Pancreas (tissue), 10 donors: ENCODE measurements at places on chromosomes 16 and 17. TPM values are rescaled to one million over a fixed set of nuclear protein-coding genes. Genes with fewer than 3 reads are reported as not detected.

GRCh38 chr17:34442387-34443111 is 79.5 kb upstream of the CCL1 start:
- H3K4me1 ChIP-seq = no peaks in the 10 kb centered on the region
- no peak for DNase-seq
- H3K36me3 ChIP-seq = no peaks in the 10 kb centered on the region
- H3K27me3 ChIP-seq = no peaks in the 10 kb centered on the region

DNA sequence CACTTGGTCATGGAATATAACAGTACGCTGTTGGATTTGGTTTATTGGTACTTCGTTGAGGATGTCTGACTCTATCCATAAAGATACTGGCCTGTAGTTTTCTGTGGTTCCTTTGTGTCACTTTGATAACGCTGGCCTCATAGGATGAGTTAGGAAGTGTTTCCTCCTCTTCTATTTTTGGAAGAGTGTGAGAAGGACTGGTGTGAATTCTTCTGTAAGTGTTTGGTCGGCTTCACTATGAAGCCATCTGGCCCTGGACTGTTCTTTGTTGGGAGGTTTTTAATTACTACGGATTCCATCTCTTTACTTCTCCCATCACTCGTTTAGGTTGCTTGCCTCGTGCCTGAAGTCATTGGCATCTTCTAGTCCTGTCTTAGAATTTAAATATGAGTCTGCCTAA is 117.3 kb downstream of the OR1D5 start:
- no peak overlapping the region for H3K4me3 ChIP-seq
- DNase-seq = no peak
- no peaks in the 10 kb centered on the region for H3K4me1 ChIP-seq

- no peaks in the 10 kb centered on the region for H3K36me3 ChIP-seq
- H3K4me1 ChIP-seq = peaks cover 8% of the 10 kb centered on the region
- H3K27ac ChIP-seq = no peak overlapping the region
- no peak overlapping the region for H3K4me3 ChIP-seq
- H3K27me3 ChIP-seq = no peaks in the 10 kb centered on the region
These were observed 114.7 kb downstream of the BCAS3 start for GRCh38 chr17:60792250-60792898.

- no peak for DNase-seq
- H3K4me3 ChIP-seq = no peak overlapping the region
- no peaks in the 10 kb centered on the region for H3K4me1 ChIP-seq
- no peaks in the 10 kb centered on the region for H3K36me3 ChIP-seq
- no peak overlapping the region for H3K27ac ChIP-seq
These were observed 119.9 kb downstream of the COPRS start for GRCh38 chr17:31738996-31739699.

DNA sequence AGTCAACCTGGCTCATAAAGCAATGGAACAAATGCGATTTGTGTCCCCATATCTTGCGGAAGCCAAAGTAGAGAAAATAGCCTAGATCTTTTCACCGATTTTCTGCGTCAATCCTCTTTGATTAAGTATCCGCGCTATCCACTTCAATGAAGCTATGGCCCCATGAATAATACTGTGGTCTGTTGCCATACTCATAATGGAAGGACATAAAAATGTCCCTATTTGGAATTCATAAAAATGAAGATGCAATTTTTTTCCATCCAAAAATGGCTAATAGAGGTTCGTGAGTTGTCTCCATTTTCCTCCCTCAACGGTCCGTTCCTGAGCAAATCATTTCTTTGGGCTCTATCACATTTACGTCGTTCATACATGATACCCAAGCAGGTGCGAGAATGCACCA is 25.4 kb upstream of the ADCY9 start:
- no peak for DNase-seq
- no peaks in the 10 kb centered on the region for H3K36me3 ChIP-seq
- H3K4me3 ChIP-seq = no peak overlapping the region
- no peak overlapping the region for H3K27ac ChIP-seq
- no peaks in the 10 kb centered on the region for H3K27me3 ChIP-seq

- H3K4me1 ChIP-seq = peaks cover 15% of the 10 kb centered on the region
- H3K27ac ChIP-seq = peak overlapping the region; percentile 89
- no peaks in the 10 kb centered on the region for H3K27me3 ChIP-seq
- DNase-seq = no peak
- no peaks in the 10 kb centered on the region for H3K36me3 ChIP-seq
- H3K4me3 ChIP-seq = peak overlapping the region; percentile 89
These were observed 2.6 kb downstream of the AXIN2 start for GRCh38 chr17:65558683-65559460.

DNA sequence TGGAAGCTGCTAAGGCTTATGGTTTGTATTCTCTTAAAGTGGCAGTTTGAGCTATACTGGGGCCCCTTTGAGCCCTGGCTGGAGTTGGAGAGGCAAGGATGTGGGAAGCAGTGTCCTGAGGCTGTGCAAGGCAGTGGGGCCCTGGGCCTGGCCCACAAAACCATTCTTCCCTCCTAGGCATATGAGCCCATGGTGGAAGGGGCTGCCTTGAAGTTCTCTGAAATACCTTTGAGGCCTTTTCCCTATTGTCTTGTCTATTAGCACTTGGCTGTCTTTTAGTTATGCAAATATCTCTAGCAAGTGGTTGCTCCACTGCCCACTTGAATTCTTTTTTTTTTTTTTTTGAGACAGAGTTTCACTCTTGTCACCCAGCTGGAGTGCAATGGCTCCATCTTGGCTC is 119.2 kb downstream of the PCTP start:
- H3K4me3 ChIP-seq = no peak overlapping the region
- no peak for DNase-seq
- H3K4me1 ChIP-seq = no peaks in the 10 kb centered on the region
- no peak overlapping the region for H3K27ac ChIP-seq
- H3K36me3 ChIP-seq = no peaks in the 10 kb centered on the region
- H3K27me3 ChIP-seq = no peaks in the 10 kb centered on the region

- H3K4me3 ChIP-seq = no peak overlapping the region
- no peaks in the 10 kb centered on the region for H3K4me1 ChIP-seq
- H3K36me3 ChIP-seq = no peaks in the 10 kb centered on the region
- H3K27me3 ChIP-seq = no peaks in the 10 kb centered on the region
- no peak for DNase-seq
These were observed 227.8 kb downstream of the TANC2 start for GRCh38 chr17:63193827-63194226.

- no peak overlapping the region for H3K27ac ChIP-seq
- H3K4me1 ChIP-seq = no peaks in the 10 kb centered on the region
- H3K36me3 ChIP-seq = no peaks in the 10 kb centered on the region
- no peak overlapping the region for H3K4me3 ChIP-seq
- no peak for DNase-seq
These were observed 8.2 kb upstream of the KCNH6 start for GRCh38 chr17:63514974-63515373.

DNA sequence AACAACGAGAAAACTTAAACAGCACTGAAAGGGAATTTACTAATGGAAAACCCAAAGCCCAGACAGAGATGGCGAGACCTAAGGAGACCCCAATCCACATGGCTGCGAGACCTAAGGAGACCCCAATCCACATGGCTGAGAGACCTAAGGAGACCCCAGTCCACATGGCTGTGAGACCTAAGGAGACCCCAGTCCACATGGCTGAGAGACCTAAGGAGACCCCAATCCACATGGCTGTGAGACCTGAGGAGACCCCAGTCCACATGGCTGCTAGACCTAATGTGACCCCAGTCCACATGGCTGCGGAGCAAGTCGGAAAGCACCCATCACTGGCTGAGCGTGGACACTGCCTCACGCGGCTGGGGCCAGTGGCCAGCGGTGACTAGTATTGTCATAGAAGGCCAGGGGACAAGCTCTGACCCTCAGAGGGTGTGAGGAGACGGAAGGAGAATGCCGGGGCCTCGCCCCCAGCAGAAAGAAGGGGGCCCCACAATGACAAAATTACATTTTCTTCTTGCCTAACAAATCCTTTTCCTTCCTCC is 241.8 kb downstream of the C16orf95 start:
- H3K4me3 ChIP-seq = no peak overlapping the region
- H3K36me3 ChIP-seq = no peaks in the 10 kb centered on the region
- no peaks in the 10 kb centered on the region for H3K27me3 ChIP-seq
- no peak for DNase-seq

GRCh38 chr16:4244254-4245076 is 2.6 kb upstream of the SRL start:
- H3K27ac ChIP-seq = no peak overlapping the region
- H3K4me1 ChIP-seq = no peaks in the 10 kb centered on the region
- H3K4me3 ChIP-seq = no peak overlapping the region
- H3K36me3 ChIP-seq = no peaks in the 10 kb centered on the region
- H3K27me3 ChIP-seq = no peaks in the 10 kb centered on the region
- DNase-seq = no peak

GRCh38 chr17:78362671-78363070 is 2.8 kb upstream of the SOCS3 start:
- H3K4me1 ChIP-seq = no peaks in the 10 kb centered on the region
- no peak overlapping the region for H3K4me3 ChIP-seq
- DNase-seq = no peak
- no peak overlapping the region for H3K27ac ChIP-seq
- no peaks in the 10 kb centered on the region for H3K27me3 ChIP-seq

GRCh38 chr16:35798885-35799426 is 2339.5 kb downstream of the TP53TG3F start:
- H3K4me1 ChIP-seq = no peaks in the 10 kb centered on the region
- H3K27ac ChIP-seq = no peak overlapping the region
- H3K36me3 ChIP-seq = no peaks in the 10 kb centered on the region
- DNase-seq = no peak
- H3K27me3 ChIP-seq = no peaks in the 10 kb centered on the region

GRCh38 chr16:30663820-30664219 is 5.6 kb downstream of the FBRS start:
- DNase-seq = no peak
- peaks cover 10% of the 10 kb centered on the region for H3K4me1 ChIP-seq
- no peaks in the 10 kb centered on the region for H3K27me3 ChIP-seq
- H3K36me3 ChIP-seq = peaks cover 2% of the 10 kb centered on the region
- H3K27ac ChIP-seq = no peak overlapping the region

The NPIPB9 gene
- total RNA-seq = 0.57 TPM

The RNF43 gene
- 5.6 TPM for total RNA-seq

The ASPHD1 gene
- 3.8 TPM for total RNA-seq

The TBC1D3L gene
- total RNA-seq = 8.9 TPM
